ENCODE measurements at places on chromosomes 13 and 19. TPM values are rescaled to one million over a fixed set of nuclear protein-coding genes. Genes with fewer than 3 reads are reported as not detected.
A peak's percentile ranks its signal among the peaks of the same experiment; 100 is the strongest.

DNA sequence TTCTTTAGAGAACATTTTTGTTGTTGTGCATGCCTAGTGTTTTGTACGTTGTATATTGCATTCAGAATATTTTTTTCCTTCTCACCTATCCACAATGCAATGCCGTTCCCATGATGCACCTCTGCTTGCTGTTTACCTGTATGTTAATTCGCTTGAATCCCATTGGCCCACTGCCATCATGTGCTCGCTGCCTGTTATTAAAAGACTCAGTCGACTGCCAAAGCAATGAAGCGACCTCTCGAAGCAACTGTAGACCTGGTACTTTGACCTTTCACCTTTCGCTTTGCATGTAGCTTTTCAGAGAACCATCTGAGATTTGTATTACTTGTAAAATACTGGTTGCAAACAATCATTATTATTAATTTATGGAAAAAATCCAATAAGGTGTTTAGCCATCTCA is 77.4 kb upstream of the RAP2A start:
- DNase-seq: no peak

DNA sequence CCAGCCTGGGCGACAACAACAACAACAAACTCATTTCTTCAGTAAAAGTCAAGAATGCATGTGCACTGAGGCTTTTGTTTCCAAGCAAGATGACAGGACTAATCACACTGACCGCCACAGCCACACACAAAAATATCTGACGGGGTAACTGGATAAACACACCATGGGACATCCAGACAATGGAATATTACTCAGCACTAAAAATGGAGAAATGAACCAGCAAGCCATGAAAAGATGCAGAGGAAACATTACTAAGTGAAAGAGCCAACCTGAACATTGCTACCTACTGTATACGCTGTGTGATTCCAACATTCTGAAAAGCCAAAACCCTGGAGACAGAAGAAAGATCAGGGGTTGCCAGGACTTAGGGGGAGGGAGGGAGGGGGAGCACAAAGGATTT is 36.7 kb downstream of the FAAP24 start:
- no peak for DNase-seq

GRCh38 chr19:44803442-44804428 is 5.2 kb upstream of the BCAM start:
- DNase-seq: no peak

DNA sequence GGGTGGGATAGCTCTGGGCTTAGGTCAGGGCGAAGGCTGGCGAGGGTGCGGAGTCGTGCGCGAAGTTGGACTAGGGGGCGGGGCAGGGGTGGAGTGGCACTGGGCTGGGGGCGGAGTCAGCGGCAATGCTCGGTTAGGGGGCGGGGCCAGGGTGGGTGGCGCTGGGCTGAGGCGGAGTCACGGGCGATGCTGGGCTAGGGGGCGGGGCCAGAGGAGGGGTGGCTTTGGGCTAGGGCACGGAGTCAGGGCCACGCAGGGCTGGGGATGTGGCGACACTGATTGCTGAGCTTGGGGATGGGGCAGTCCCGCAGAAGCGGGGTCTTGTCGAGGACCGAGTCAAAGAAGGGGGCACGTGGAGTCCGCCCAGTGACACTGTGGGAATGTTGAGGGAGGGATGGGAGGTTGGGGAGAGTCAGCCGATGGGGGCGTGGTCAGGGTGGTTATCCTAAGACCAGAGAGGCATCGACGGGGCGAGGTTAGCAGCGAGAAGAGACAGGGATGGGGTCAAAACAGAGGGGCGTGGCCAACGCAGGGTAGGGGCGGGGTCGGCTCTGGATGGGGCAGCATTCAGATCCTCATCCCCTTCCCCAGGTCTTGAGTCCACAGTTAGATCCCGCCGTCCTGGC is 8.7 kb downstream of the HOMER3 start:
- DNase-seq: peak; percentile 78

- peak; percentile 89 for DNase-seq
These were observed 39.6 kb downstream of the COL4A2 start for GRCh38 chr13:110346661-110347067.

GRCh38 chr13:43662976-43663375 is 123.8 kb downstream of the ENOX1 start:
- DNase-seq: no peak

DNA sequence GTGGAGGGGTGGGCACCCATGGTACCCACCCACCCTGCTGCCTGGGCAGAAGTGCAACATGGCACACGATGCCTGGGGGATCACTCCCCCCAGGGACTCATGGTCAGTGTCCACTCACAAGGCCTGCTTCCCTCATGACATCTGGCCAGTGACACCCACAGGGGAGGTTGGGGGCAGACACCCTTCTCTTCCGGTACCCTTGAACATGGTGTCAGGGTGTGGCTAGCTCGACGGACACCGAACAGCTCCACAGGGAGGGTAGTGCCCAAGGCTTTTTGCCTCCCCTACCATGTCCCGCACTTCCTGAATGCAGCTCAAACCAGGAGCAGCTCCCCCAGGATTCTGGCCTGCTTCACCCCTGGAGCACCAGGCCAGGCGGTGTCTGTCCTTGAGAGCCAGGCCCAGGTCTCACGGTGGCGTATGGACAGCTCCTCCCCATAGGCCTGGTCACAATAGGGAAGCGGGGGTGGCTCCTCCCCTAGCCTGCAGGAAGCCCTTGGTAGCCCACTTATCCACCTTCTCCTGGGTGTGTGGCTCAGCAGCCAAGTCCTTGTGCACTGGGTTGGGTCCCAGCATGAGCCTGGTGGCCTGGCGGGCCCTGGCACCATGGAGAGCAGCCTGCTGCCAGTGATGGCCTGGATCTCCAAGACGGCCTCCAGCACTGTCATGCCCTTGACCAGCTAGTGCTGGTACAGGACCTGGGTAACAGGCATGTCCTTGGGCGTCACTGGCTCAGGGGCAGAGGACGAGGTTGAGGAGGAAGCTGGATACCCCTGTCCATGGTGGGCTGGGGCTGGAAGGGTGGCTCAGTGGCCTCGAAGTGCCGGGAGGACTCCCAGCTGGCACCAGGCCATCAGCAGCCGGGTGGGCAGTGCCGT is 7.8 kb downstream of the ACP4 start:
- DNase-seq: no peak

- no peak for DNase-seq
These were observed 541.0 kb downstream of the PCDH9 start for GRCh38 chr13:66689037-66689619.

GRCh38 chr13:42283574-42283973 is 11.6 kb downstream of the AKAP11 start:
- DNase-seq: no peak

- no peak for DNase-seq
These were observed 18.7 kb upstream of the CRYL1 start for GRCh38 chr13:20544201-20544923.

GRCh38 chr19:35433448-35433847 is 14.6 kb upstream of the FFAR2 start:
- no peak for DNase-seq

- DNase-seq: no peak
These were observed 534 bp downstream of the CAB39L start for GRCh38 chr13:49443357-49443703.

GRCh38 chr19:29667901-29668341 is 2.7 kb downstream of the PLEKHF1 start:
- peak; percentile 81 for DNase-seq

- peak; percentile 91 for DNase-seq
These were observed 54.3 kb downstream of the GATAD2A start for GRCh38 chr19:19459707-19460251.

DNA sequence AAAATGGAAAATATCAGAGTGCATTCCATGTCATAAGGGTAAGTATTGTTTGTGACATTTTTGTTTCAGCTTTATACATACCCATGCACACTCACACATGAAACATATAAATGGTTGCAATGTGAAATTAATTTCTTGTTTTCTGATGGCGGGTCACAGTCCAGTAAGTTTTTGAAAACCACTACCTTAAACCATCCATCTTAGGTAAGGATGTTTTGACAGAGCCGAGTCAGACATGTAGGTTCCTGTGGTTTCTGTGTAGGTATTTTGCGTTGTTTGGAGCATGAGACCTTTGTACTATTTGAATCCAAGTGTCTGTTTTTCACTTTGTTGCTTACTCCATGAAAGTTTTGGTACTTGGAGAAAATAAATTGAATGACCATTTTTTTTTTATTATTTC is 121.7 kb downstream of the B3GLCT start:
- no peak for DNase-seq

GRCh38 chr13:93621966-93622365 is 395.4 kb downstream of the GPC6 start:
- no peak for DNase-seq

- DNase-seq: no peak
These were observed 14.3 kb upstream of the SBK3 start for GRCh38 chr19:55559684-55560083.

DNA sequence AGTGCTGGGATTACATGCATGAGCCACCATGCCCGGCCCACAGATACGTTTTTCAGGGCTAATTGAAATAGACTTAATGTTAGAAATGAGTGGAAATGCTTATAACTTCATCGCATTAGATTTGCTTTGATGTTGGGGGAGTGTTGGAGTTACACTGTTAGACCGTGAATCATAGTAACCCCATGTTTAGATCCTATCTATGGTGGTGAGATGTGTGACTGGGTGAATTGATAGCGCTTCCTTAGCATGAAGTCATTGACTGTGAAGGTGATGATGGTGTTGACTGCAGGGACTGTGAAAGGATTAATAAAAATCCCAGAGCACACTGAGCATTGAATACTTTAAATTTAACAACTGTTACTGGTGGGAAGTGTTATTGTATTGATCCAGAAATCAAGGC is 1.7 kb downstream of the ZNF264 start:
- DNase-seq: no peak

DNA sequence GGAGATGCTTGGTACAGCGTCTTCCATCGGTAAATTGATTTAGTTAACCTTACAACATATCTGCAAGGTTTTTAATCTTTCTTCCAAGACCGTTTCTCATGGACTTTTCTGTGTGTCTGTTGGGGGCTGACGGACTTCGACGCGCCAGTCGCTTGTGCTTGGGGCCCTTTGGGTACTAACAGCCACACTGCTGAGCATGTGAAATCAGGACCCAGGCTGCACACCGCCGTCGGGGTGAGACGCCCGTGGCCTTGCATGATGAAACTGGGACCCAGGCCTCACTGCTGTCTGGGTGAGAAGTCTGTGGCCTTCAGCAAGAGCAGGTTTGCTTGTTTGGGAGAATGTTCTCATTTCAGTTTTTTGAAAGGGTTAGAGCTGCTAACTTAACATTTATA is 9.8 kb downstream of the ATP4B start:
- DNase-seq: peak; percentile 36

GRCh38 chr19:19416280-19416679 is 10.8 kb downstream of the GATAD2A start:
- no peak for DNase-seq

- no peak for DNase-seq
These were observed 1.6 kb upstream of the RGL3 start for GRCh38 chr19:11420429-11421370.

DNA sequence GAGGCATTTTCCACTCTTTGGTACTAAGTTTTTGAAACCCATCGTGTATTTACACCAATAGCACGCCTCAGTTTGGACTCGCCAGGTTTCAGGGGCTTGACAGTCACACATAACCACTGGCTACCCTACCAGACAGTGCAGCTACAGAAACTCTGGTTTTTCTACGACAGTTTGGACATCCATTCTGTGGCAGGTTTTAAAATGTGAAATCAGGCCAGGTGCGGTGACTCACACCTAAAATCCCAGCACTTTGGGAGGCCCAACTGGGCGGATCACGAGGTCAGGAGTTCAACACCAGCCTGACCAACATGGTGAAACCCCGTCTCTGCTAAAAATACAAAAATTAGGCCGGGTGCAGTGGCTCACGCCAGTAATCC is 13.2 kb downstream of the KDELR1 start:
- DNase-seq: no peak

- DNase-seq: peak; percentile 50
These were observed 44.3 kb downstream of the BBC3 start for GRCh38 chr19:47186446-47187334.

DNA sequence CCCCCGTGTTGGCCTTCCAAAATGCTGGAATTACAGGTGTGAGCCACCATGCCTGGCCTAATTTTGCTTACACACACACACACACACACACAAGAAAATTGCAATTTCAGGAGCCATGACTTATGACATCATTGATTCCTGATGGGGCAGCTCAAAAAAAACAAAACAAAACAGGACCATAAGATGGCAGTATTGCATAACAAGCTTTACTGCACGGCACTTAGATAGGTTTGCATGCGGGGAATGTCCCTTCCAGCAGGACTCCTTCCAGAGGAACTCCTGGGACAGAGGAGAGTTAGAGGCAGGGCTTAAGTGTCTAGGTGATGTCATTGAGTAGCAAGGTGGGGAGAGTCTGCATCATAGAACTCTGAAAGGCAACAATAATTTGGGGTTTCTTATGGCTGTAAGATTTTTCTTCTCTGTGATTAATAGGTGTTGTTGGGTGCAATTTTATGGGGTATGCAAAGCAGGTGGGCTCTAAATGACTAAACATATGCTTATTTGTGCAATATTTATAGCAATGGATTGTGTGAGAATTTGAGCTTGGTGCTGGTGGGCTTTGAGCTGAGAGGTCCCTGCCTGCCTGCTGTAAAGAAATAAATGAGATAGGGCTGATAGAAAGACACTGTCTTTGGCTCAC is 9.0 kb upstream of the ACSBG2 start:
- no peak for DNase-seq

GRCh38 chr13:39910833-39911232 is 255.4 kb downstream of the COG6 start:
- no peak for DNase-seq

DNA sequence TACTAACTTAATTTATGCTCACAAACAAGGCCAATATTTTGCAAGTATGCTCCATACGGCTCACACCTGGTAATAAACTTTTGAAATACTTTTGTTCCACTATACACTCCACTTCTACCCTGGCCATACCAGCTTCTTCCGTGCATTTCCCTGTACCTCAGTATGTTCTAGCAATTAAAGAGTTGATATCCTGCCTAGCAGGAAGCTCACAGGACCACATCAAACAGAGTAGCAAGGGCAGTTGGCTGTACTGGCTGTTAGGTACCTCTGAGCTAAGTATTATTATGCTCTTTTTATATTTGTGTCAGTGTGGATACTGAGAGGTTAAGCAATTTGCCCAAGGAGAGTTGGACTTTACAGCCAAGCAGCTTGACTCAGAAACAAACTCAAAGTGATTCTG is 257.7 kb downstream of the SLITRK6 start:
- no peak for DNase-seq

- no peak for DNase-seq
These were observed 51.7 kb downstream of the ERCC5 start for GRCh38 chr13:102897371-102898138.

DNA sequence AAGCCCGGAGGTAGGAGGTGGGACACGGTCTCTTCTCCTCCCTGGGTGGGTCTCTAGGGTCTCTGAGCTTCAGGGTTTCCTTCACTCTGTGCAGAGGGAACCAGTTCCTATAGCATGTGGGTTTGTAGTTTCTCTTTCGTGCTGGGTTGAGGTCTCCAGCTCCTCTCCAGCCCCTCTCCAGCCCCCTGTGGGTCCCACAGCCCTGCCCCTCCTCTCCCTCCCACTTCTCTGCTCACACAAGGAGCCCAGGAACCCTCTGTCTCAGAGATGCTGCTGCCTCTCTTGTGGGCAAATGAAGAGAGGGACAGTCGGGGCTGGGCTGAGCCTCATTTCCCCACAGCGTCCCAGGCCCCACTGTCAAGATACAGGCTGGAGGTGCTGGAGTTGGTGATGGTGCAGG is 1.4 kb downstream of the SIGLEC7 start:
- no peak for DNase-seq

The SMIM44 gene
- total RNA-seq: not detected

The PRSS57 gene
- total RNA-seq: not detected

The KCNN1 gene
- total RNA-seq: not detected

The SIGLEC10 gene
- 2.0 TPM for total RNA-seq

The PSG3 gene
- not detected for total RNA-seq

The DCT gene
- not detected for total RNA-seq

The SUGP2 gene
- total RNA-seq: 77.4 TPM

The ADPRHL1 gene
- 15.2 TPM for total RNA-seq

The RNF17 gene
- total RNA-seq: not detected
